ENCODE measurements at places on chromosomes 1 and 21.

DNA sequence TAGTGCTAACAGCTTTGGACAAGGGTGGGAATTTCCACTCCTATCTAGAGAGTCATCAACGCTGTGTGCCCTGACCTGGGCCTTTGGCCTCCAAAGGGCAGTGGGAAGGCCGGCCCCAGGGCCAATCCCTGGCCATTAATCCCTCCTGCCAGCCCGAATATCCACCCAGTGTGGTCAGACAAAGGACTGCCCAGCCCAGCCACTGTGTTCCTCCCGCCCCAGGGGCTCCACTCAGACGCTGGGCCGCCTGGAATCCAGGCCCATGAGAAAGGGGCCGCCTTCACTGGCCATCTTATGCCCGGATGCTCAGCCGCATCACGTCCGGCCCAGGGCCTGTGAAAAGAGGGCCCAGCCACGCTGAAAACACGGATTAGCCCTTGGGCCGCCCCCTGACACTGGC, 3.6 kb upstream of the FOXE3 start:
- no peak for DNase-seq

DNA sequence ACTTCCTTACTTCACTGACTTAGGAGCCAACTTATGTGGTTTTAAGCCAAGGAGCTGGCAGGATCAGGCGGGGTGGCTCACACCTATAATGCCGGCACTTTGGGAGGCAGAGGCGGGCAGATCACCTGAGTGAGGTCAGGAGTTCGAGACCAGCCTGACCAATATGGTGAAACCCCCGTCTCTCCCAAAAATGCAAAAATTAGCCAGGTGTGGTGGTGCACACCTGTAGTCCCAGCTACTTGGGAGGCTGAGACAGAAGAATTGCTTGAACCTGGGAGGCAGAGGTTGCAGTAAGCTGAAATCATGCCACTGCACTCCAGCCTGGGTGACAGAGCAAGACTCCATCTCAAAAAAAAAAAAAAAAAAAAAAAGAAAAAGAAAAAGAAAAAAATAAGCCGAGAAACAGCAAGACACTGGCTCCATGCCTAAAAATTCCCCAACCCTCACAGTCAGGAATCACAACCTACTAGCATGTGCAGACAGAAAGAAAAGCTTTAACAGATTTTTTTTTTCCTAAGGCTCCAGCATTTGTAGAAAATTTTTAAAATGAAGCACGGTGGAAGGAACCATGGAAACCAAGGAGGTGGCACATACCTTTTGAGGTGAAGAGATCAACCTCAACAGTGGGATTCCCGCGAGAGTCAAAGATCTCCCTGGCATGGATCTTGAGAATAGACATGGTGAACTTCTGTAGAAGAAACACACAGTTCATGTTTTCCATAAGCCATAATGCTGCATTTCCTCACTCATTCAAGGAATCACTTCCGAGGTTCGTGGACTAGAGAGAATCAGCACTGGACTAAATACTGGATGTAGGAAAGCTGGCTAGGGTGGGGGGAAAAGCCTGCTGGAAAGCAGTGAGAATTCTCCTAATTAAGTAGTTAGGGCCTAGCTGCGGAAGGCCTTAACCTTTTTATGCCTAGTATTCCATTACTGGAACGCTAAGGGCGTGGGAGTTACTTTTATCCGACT, 4.0 kb downstream of the ENO1 start:
- no peak for DNase-seq

- DNase-seq = no peak
These were observed 28.4 kb downstream of the TMCC2 start for GRCh38 chr1:205255941-205256780.

DNA sequence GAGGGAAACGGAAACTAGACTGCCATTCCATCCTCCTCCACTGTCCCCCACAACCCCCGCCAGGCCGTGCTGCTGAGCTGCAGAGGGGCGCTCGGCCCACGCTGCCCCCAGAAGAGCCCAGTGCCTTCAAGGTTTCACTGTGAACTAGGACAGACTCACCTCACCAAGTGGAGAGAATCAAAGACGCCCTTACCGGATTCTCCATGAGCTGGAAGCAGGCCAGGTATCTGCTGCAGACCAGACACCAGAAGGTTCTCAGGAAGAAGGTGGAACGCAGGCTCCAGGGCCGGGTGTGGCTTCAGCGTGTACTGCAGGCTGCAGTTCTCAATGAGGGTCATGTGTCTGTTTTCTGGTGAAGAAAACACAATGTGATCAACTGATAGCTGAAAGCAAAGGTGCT, 30.6 kb downstream of the NPHP4 start:
- DNase-seq = no peak

- no peak for DNase-seq
These were observed 63.4 kb upstream of the SRSF10 start for GRCh38 chr1:24043345-24044032.

DNA sequence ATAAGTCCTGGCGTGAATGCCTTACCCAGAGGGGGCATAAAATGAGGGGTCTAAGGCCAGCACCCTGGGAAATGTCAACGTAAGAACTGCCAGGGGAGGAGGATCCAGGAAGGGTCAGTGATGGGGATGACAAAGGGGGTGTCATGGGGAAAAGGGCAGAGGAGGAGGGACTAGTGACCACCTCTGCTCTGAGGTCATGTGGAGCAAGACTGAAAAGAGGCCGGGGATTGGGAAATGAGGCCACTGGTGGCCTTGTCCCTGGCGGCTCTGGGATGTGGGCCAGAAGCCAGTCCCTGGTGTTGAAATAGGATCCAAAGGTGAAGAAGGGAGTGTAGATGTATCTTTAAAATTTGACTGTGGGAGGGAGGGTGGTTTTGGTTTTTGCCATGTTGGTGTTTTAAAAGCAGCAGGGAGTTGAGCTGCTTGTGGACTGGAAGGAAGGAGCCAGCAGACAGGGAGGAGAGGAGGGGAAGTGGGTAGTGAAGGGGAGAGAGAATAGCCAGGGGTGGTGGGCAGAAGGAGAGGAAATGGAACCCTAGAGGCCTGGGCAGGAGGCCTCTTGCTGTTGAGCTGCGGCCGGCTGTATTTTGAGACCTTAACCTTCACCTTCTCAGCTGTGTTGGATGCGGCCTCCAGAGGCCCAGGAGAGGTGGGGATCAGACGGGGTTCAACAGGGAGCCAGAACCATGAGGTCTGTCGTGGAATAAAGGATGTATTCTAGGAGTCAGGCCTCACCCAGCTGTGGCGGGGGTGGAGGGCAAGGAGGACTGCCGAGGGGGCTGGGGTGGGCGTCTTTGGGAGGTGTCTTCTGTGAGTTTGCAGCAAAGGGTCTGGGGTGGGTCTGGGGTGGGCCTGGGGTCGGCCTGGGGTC, 92.5 kb downstream of the DHRS3 start:
- no peak for DNase-seq

DNA sequence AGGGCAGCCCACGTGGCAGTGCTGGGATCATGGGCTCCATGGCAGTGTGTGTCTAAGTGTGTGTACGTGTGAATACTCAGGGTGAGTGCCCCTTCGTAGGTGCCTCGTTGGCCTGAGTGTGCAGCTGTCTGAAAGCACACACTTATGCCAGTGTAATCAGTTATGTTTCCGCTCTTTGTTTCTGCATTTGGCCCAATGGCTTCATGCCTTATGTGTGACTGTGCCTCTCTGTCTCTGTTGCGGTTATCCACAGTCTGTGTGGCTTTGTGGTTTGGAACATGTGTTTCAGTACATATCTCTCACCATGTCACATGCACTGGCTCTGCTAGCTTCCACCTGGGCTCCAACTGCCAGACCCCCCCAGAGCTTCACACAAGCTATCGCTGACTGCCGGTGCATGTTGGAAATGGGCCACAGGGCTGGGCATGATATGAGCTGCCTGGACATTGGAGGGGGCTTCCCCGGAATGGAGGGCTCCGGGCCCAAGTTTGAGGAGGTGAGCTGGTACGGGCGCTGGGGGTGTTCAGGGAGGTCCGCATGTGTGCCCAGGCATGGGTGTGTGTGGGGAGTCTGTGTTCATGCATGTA, 70.3 kb upstream of the TINAGL1 start:
- DNase-seq = no peak

DNA sequence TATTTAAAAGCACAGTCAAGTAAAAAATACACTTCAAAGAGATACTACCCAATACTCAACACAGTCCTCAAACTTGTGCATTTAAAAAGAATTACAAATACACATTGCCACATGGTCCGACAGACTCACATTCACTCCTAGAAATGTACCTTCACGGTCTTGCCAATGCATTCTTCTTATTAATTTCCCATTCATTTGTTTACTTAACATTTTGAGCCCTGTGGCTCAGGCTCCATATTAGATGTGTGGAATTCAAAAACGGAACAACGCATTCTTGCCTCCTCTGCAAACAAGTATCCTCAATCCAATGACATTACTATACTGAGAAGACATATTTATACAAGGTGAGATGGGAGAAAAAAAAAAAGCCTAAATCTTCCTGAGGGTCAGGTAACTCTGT, 2.5 kb upstream of the DUSP23 start:
- DNase-seq = no peak

DNA sequence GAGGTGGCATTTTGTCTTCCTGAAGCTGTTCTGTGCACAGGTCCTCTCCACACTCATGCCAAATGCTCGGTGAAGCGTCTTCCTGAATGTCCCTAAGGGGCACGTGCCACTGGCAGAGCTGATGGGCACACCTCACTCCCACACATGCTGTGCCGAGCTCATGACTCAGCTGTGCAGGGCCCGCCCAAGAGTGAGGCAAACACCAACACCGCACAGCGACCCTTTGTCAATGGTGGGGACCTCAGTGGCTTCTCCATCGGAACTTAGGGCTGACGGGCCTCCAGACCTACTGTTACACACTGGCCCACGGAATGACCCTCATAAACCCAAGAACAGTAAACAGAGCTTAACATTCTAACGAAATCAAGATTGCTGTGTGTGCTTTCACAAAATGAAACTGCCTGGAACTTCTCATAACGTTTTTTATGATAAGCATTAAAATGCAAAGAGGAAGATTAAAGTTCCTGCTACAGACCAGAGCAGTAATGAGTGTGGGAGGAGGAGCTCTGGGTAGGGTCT, 89.3 kb downstream of the SIM2 start:
- DNase-seq = no peak

GRCh38 chr1:223547316-223548114, 118.0 kb downstream of the CAPN8 start:
- no peak for DNase-seq

DNA sequence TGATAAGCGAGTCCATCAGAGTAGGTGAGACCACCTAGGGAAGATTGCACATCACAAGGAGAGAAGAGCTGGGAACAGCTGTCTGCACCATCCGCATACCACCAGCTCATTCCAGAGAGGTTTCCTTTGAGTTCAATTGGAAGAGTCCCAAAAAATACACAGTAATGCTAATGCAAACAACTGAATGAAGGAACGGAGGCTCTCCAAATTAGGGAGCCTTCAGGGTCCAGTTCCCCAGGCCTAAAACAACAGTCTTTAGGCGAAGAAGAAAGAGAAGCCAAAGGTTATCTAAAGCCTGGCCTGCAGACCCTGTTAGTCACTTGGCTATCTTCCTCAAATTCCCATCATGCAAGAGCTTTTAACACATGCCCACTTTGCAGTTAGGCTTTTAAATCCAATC, 246.4 kb downstream of the PBX1 start:
- DNase-seq = no peak

- DNase-seq = no peak
These were observed 32.1 kb upstream of the DDAH1 start for GRCh38 chr1:85496941-85497582.

DNA sequence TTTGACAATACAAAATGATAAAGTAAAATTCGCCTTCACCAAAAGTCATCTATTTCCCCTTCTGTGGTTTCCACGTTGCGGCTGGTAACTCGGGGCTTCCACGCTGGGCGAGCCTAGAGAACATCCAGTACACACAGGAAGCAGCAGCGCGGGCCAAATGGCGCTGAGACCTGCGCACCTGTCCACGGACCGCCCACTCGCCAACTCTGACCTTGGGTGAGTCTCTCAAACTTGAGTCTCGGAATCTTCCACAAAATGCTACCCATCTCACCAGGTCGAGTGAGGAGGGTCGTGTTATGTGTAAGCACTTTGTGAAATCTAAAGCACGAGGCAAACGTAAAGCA, 820 bp upstream of the TTF2 start:
- DNase-seq = no peak

DNA sequence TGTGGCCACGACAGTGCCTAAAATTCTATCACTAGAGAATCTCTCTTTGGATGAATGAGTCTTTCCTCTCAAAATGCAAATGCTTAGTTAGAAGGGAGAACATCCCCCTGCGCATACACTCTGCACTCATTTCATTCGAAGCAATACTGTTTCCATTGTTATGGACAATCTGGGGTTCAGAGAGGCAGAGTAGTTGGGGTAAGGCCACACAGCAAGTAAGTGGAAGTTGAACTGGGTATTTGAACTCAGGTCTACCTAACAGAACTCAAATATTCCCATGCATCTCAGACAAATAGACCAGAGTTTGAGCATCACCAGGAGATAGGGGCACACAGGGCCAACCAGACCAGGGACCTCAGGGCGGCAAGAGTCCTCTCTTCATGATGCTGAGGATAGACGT, 25.5 kb downstream of the RAP1GAP start:
- no peak for DNase-seq

All from epithelial cell of prostate (primary cell).